NCI-H774 (cell line): ENCODE measurements at places on chromosomes 7 and 10.

DNA sequence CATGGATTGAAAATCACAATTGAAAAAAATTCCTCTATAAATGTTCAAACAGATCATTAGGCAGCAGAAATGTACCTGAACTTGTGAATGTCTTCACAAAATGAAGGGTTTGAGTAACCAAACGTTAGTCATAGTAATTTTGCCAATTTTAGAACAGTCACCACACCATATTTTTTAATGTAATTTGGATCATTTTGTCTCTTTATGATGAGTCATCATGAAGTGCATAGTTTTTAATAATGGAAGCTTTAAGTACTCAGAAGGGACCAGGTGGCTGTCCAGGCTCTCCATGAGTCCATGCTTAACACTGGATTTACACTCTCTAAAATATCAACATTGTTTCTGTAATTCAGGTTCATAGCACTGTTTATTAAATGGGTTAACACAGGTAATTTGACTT lies 219.2 kb downstream of the ETV1 start:
- no peak for DNase-seq

- no peak for DNase-seq
Observed at GRCh38 chr10:89904755-89905154, 203.4 kb downstream of the KIF20B start.

- no peak for DNase-seq
Observed at GRCh38 chr10:104922810-104923209, 281.7 kb downstream of the SORCS3 start.

DNA sequence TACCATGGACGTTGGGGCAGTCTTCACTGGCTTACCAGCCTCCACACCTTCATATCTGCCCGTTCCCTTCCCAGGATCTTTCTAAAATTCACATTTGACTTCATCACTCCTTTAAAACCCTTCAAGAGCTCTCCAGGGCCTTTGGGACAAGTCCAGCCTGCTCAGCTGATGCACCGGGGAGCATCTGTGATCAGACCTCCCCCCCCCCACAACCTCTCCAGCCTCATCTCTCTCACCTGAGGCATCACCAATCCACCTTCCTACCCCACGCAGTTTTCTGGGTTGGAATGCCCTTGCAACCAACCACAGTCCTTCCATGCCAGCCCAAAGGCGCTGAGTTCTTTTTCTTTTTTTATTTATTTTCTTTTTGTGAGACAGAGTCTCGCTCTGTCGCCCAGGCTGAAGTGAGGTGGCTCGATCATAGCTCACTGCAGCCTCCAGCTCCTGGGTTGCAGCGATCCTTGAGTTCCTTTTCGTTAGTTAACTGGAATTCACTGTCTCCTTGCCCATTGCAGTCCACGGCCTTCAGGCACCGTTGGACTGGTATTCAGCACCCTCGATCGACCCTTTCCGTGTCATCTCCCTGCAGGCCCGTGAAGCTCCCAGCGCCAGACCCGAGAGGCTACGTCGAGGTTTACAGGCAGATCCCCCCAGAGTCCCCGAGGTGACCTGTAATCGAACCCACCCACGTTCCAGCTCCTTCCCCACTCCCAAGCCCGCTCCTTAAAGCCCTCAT lies 654 bp downstream of the ALKBH4 start:
- DNase-seq, result no peak

- DNase-seq, result no peak
Observed at GRCh38 chr10:5477948-5478693, 21.2 kb downstream of the CALML5 start.

- peak; percentile 39 for DNase-seq
Observed at GRCh38 chr7:148264933-148265557, 325.5 kb upstream of the C7orf33 start.

- DNase-seq, result no peak
Observed at GRCh38 chr7:55569797-55570196, 2.5 kb downstream of the VOPP1 start.

DNA sequence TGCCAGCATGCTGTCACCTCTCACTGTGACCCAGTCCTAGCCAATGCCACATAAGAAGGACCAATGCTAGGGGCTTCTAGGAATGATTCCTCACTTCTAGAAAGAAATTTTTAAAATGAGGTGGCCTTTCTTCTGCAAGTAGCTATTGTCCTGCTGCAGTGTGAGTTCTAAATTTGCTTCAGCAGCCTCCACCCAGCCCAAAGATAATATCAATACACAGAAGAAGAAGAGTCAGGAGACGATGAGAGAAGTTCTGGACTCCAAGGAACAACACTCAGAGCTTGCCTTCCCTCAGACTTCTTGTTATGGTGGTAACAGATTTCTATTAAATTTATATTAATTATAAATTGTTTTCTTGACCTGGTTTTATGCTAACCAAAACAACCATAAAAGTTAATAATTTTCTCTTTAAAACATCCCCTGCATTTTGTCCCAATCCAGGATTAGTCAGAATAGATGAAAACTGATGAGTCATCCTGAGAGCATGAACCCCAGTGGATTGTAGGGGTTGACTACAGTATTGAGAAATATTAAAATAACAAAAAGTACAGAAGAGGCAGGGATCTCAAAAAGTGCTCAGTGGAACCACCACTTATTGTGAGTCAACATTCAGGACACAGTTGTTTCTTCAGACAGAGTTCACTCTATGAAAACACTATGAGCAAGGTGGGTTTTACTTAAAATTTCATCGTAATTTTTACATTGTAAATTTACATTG lies 29.6 kb upstream of the AKR1C2 start:
- no peak for DNase-seq

- no peak for DNase-seq
Observed at GRCh38 chr7:11726001-11726793, 105.8 kb downstream of the THSD7A start.

- no peak for DNase-seq
Observed at GRCh38 chr10:66021423-66021822, 904.4 kb upstream of the LRRTM3 start.

DNA sequence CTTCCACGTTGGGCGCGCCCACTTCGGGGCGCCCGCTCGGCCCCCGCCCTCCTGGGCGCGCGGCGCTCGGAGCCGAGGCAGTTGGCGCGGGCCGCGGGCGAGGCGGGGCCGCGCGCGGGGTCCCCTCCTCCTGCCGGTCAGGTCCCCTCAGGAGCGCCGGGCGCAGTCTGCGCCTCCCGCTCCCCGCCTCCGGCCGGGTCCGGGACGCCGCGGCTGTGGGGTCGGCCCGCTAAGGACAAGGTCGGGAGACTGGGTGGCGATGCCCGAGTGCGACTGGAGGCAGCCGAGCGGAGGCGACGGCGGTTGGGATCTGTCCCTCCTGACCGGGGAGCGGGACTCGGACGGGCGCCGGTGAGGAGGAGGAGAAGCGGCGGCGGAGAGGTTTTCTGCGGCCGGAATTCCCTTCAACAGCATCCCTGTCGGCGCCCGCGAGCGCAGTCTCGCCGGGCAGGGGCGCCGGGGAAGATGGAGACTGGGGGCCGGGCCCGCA lies at the start of gene ATRNL1:
ATRNL1 (plus strand) TSS at position 80 of the 490 bp plus-strand sequence; CDS start at position 466, 386 bp downstream.
- peak; percentile 10 for DNase-seq

GRCh38 chr7:45982907-45983719 lies 62.0 kb upstream of the IGFBP3 start:
- no peak for DNase-seq

DNA sequence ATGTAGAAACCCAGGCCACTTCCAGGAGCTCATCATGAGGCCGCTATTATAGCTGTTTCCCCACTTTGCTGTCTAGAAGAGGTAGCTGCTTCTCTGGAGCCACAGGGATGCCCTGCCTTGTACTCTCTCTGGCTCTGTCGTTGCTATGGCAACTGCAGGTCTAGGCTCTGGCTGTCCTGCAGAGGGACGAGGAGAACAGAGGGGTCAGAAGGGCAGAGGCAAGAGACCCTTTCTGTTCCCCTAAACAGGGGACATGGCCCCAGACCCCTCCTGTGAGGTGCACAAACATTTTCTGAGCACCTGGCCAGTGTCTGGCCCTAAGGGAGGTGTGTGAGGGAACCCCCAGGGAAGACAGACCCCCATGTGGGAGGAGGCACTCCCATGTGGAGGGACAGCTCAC lies 31.4 kb downstream of the ITPRIP start:
- DNase-seq, result no peak

DNA sequence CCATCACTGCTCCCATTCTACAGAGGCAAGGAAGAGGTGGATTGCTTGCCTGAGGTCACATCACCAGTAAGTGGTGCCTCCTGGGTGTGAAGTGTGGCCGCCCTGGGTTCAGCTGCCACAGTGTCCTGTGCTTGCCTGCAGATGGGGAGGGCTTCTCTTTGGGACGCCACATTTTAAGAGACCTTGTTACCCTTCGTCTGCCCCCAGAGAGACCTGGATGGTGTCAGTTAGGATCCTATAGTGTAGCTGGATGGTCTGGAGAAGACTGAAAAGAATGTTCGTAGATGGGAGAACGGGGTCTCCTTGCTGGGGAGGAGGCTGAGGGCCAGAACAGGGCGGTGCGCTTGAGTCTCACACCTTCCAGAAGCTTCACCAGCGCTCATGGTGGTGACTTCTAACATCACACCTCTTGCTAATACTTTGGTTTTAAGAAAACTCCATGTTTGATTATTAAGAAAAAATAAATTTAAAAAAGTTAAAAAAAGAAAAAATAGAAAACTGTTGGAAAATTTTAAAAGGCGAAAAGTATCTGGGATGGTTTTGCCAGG lies 2.3 kb downstream of the DOCK1 start:
- DNase-seq, result no peak

DNA sequence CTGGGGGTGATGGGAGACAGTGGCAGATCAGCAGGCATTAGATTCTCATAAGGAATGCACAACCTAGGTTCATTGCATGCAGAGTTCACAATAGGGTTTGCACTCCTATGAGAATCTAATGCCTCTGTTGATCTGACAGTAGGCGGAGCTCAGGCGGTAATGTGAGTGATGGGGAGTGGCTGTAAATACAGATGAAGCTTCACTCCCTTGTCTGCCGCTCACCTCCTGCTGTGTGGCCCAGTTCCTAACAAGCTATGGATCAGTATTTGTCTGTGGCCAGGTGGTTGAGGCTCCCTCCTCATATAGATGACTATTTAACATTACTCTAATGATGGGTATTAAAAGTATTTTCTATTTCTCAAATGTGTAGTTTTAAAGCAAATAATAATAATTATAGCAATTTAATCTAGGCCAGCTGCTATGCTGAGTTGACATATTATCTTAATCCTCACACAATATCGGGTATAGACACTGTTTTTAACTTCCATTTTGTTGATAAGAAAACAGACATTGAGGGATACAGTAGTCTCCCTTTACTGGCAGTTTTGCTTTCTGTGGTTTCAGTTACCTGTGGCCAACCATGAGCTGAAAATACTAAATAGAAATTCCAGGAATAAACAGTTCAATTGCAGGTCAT lies 39.9 kb downstream of the KIF20B start:
- no peak for DNase-seq

DNA sequence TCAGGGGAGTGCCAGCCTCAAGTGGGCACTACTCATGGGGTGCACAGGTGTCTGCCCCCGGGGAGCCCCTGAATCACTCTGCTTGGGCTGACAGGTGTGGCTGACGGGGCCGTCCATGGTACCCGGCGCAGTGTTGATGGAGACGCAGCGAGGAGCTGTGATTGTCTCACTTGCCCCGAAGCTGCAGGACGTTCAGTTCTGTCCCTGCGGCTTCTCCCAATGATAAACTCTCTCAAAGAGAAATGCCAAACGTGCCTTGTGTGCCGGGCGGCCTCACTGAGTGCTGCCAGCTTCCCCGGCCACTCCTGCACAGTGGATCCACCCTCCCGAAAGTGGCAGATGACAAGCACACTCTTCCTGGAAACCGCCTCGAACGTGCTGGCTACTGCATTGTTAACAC lies 203.2 kb downstream of the DNAJB6 start:
- no peak for DNase-seq

GRCh38 chr7:150992833-150993302 lies 2.1 kb downstream of the NOS3 start:
- DNase-seq, result no peak
